Caco-2 (cell line): ENCODE measurements at places on chromosomes 6 and 20. TPM values are rescaled to one million over a fixed set of nuclear protein-coding genes. Genes with fewer than 3 reads are reported as not detected.

DNA sequence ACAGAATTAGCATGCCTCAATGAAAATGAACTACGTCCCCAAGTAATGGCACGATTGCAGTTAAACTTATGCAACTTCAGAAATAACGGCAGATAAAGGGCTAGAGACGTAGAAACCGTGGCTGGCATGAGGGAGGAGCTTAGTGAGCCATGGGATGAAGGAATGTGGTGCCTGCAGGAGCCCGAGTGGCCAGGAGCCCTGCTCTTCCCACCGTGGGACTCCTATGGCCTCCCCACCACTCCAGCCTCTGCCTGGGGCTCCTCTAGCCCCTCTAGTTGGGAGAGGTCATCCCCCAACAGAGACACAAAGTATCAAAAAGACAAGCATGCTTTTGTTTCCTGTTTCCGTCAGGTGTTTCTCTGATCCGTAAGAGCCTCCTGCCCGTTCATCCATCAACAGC is 75.1 kb upstream of the BHLHE23 start:
- H3K27me3 ChIP-seq = no peaks in the 10 kb centered on the region; the same call in 1 of the 2 replicates
- H3K4me1 ChIP-seq = 0 out of 2 replicates have a peak, but pooled peaks cover 6% of the 10 kb centered on the region
- no peak overlapping the region for H3K27ac ChIP-seq

DNA sequence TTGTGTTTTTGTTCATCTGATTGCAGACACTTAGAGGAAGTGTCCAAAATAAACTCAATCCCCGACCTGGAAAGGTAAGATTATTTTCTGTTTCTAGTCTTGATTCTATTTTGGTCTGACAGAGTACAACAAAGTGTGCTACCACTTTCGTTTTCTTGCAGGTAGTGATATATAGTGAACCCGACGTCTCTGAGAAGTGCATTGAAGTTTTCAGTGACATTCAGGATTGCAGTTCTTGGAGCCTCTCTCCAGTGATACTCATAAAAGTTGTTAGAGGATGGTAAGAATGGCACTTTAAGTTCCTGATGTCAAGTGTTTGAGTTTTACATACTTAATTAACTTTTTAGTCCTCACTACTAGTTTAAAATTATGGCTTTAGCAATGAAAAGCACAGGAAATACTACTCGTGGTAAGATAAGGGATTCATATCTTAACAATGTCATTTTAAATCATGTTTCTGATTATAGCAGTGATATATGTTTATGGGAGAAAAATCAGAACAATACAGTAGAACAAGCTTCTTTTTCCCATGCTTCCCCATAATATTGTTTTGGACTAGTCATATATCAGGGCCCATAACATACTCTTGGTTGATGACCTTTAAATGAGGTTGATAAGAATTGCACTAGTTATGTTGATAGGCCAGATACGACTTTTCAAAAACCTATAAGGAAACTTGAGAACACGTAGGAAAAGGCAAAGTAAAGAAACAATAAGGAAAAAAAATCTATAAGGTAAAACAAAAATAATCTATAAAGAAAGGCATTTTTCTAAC is 104.0 kb downstream of the RTN4IP1 start:
- no peaks in the 10 kb centered on the region for H3K27me3 ChIP-seq
- no peak overlapping the region for H3K4me3 ChIP-seq
- DNase-seq = no peak
- H3K36me3 ChIP-seq = no peaks in the 10 kb centered on the region

DNA sequence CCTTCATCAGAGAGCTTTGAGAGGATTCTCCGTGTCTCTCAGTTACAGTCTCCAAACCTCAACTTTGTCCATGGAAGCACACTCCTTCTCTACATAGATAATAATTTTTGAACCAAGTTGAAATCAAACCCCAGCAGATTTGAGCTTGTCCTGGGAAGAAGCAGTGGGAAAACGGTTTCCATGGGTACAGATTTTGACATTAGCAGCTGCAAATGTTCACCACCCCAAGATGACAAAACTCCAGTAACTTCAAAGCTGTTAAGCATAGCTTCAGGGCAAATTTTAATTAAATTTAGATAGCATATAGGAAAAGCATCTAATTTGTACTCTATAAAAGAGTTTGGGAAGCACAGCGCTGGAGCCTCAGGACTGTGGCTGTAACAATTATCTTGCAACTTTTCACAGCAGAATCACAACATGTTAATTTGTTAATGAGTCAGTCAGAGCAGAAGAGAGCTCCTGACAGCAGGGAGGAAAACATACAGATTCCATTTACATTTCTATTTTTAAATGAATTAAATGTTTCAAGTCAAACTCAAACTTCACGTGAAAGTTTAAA is 240.7 kb downstream of the BMP7 start:
- no peak for DNase-seq
- no peaks in the 10 kb centered on the region for H3K27me3 ChIP-seq
- H3K4me3 ChIP-seq = no peak overlapping the region
- no peak overlapping the region for H3K27ac ChIP-seq

Gene ALDH8A1
- 0.21 and 0.29 TPM in 2 replicates for total RNA-seq

Gene LCA5
- total RNA-seq = 10.9 and 12.2 TPM in 2 replicates
